NCI-H345 (cell line): ENCODE measurements at places on chromosomes 2 and 18.

GRCh38 chr2:66408905-66409304 lies 26.0 kb upstream of the MEIS1 start:
- DNase-seq, result no peak

DNA sequence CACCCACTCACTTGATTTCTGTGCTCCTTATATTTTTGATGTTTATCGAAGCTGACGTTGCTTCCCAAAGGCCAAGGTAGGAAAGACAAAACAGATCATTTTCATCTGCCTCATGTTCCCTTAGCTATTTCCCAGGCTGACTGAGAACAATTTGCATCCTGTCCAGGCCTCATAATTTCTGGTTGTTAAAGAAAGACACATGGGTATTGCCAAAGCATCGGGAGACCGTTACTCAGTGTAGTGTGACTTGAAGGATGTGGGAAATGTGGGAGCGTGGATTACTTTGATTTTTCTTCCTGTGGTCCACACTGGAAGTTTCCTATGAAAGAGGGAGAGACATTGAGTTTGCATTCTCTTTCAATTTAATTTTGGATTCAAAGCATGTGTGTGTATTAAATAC lies 204.6 kb downstream of the TRIB2 start:
- DNase-seq, result no peak

- no peak for DNase-seq
Observed at GRCh38 chr2:29839306-29839705, 82.1 kb downstream of the ALK start.

- DNase-seq, result no peak
Observed at GRCh38 chr18:2855560-2856350, 8.9 kb downstream of the EMILIN2 start.

- DNase-seq, result no peak
Observed at GRCh38 chr2:20957788-20958525, 85.9 kb downstream of the APOB start.

GRCh38 chr18:45359275-45360009 lies 255.8 kb upstream of the SLC14A2 start:
- peak; percentile 51 for DNase-seq

DNA sequence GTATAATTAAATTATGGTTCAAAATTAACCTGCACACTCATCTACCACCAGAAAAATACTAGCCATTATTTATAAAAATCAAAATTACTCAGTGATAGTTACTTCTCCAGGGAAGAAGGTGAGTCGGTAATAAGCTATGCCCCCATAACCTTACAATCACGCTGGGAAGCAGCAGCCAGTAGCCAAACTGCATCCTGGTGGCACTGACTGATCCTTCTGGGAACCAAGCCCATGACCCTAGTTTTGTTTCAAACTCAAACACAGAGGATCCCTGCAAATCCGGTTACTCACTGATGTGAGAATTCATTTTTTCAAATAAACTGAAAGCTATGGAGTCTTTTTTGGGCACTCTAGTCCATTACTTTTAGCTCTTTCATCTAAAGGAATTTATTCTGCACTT lies 88.2 kb upstream of the VWC2L start:
- DNase-seq, result no peak

DNA sequence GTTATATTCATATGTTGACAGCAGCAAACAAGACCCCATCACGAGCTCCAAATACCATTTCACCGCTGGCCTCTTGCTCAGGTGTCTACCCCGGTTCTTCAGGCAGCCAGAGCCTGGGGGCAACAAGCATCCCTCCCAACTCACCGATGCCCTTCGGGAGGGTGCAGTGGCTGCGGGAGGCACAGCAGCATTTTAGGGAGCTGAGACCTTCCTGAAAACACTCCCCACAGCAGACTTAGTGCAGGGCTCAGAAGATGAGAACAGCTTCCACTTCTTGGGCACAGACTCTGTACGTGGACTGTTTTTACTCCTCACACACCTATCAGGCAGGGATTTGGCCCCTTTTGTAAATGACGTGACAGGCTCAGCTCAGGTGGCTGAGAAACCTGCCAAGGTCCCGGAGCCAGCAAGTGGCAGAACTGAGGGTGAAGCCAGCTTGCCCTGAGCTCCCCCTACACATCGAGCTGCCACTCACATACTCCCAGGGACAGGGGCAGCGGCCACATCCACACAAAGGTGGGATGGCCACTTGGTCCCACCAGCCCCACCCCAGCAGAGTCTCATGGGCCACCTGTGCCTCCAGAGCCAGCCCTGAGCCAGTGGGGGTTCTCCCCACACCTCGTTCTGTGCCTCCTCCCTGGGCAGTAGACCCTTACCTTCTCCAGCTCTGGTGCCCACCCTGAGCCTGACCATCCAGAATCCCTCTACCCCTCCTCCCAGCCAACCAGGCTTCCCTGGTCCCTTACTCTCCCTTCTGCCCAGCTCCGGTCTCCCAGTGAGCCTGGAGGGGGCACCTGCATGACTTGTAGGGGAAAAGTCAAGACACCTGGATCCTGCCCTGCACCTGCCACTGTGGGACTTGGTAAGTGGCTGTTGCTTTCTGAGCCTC lies 28.5 kb downstream of the CYP27C1 start:
- DNase-seq, result no peak

GRCh38 chr2:196170606-196171247 lies 651 bp downstream of the STK17B start:
- peak; percentile 29 for DNase-seq

DNA sequence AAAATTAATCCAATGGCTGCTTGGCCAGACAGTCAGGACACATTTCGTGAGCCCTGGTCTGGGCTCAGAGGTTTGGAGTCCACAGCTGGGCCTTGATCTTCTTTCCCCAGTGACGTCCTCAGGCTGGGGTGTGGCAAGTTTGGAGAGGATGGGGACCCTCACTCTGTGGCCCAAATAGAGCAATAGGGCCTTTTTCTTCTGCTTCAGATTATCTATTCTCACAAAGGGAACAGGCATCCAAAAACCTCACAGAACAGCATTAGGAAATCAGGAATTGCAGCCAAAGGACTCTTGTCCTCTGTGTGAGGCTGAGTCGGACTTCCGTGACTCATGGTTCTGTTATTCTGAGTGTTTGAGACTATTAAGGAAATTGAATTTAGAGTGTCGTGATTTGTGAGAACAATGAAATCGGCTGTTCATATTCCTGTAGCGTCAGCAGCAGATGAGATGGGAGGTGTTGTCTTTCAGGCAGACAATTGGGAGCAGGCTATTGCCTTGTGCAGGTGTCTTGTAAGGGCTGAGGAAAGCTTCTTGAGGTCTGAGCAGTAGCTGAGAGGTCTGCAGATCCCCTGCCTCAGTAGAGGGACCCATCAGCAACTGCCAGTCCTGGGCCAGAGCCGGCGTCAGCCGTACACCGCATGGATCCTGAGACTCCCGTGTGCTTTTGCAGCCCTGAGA lies 113.8 kb downstream of the SH3RF3 start:
- no peak for DNase-seq

- no peak for DNase-seq
Observed at GRCh38 chr18:77002496-77002895, 130.1 kb downstream of the MBP start.

GRCh38 chr18:24678626-24679025 lies 218.2 kb downstream of the HRH4 start:
- DNase-seq, result no peak

- no peak for DNase-seq
Observed at GRCh38 chr18:22285361-22286140, 116.2 kb downstream of the GATA6 start.

- DNase-seq, result no peak
Observed at GRCh38 chr2:241298673-241299072, 16.8 kb downstream of the HDLBP start.

DNA sequence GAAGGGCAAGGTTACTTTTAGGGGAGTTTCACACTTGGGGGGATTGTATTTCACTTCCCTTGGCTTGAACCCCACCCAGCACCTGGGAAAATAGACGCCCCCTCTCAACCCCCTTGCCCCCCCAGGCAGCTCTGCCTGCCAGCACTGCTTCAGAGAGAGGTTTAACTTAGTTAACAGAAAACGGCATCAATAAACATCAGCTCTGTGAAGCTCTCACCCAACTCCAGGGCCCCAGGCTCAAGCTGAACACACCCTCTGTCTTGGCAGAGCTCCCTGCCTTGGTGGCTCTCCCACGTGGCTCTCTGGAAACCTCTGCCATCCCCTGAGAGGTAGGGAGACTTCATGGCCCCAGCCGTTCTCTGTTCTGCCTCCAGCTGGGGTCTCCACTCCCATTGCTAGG lies 244.1 kb downstream of the ACKR3 start:
- peak; percentile 21 for DNase-seq

GRCh38 chr2:45588158-45588829 lies 22.8 kb downstream of the SRBD1 start:
- DNase-seq, result no peak

- no peak for DNase-seq
Observed at GRCh38 chr18:23599809-23600208, 13.5 kb upstream of the NPC1 start.

- DNase-seq, result no peak
Observed at GRCh38 chr2:199302851-199303250, 154.9 kb downstream of the SATB2 start.

- DNase-seq, result no peak
Observed at GRCh38 chr18:52387175-52387574, 47.2 kb downstream of the DCC start.

DNA sequence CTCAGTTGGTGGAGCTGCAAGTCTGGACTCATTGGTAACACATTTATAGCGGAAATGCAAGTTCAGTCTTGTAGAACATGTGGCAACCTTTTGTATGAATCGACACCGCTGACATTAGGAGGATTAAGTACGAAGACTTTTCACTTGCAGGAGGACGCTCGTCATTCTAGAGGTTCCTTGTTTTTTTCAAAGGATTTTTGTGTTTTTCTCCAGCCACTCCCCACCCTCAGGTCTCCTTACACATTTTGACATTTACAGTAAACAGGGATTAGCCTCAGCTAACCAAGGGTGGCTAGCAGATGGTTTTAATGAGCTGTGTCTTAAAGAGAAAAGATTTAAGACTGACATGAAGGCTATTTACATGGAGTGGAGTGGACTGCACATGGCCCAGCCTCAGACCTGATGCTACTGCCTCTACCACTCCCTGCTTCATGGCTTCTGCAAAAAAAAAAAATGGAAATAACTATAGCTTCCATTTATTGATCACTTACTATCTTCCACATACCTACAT lies 173.8 kb downstream of the TRIB2 start:
- DNase-seq, result no peak

- no peak for DNase-seq
Observed at GRCh38 chr2:196130039-196130825, 41.1 kb downstream of the STK17B start.

DNA sequence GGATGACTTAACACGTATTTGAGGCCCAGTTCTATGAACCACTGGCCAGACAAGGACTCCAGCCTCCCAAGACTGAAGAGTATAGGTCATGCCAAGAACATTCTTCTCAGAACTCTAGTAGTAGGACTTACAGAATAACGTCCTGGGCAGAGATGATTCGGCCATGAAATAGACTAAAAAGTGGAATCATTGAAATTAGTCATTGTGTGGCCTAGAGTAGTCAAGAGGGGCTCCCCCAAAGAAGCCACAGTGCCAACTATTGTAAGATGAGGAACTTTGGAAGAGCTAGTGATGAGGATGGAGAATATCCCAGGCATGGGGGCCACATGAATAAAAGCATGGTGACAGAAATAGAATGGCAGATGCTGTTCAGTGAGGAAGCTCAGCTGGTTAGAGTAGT lies 101.1 kb downstream of the TRIB2 start:
- no peak for DNase-seq

DNA sequence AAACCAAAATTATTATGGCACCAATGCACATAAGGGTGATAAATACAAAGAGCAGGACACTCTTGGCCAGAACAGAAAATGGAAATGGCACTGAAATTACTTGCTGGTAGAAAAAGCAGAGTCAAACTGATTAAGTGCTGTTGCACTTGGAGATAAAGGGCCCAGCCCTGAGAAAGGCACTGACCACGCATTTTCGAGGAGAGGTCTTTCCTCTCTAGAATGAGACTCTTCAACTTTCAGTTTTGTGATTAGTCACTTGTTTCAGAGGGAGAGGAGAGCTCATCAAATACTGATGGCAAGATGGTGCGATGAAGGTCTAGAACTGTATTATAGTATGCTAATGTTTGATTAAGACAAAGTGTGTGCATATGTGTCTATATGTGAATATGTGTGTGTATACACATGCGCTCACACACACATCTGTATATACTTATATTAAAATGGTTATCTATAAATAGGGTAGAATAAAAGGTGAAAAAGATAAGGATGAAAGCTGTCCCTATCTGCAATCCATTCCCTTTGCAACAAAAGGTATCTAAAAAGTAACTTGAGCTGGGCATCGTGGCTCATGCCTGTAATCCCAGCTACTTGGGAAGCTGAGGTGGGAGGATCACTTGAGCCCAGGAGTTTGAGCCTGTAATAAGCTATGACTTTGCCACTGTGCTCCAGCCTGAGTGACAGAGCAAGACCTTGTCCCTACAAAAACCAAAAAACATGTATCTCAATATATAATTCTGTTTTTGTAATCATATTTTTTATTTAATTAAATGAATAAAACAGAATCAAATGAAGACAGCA lies 48.8 kb upstream of the ZDBF2 start:
- DNase-seq, result no peak

DNA sequence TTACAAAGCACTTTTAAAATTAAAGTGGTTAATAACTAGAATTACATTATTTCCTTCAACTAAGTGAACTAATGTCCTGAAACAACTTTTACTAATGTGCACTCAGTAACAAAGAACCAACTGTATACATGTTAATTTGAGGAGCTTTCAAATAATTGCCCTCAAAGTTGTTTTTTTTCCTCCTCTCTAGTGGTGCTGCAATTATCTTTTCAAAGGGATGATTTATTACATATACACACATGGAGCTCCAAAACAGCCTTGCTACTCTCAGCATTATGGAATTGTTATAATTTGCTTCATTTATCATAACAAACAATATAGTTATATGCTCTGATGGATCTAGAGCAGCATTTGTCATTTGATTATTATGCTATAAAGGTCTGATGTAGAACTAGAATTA lies 246.3 kb upstream of the RASGRP3 start:
- DNase-seq, result no peak

GRCh38 chr2:42256505-42256904 lies 87.4 kb downstream of the EML4 start:
- no peak for DNase-seq

DNA sequence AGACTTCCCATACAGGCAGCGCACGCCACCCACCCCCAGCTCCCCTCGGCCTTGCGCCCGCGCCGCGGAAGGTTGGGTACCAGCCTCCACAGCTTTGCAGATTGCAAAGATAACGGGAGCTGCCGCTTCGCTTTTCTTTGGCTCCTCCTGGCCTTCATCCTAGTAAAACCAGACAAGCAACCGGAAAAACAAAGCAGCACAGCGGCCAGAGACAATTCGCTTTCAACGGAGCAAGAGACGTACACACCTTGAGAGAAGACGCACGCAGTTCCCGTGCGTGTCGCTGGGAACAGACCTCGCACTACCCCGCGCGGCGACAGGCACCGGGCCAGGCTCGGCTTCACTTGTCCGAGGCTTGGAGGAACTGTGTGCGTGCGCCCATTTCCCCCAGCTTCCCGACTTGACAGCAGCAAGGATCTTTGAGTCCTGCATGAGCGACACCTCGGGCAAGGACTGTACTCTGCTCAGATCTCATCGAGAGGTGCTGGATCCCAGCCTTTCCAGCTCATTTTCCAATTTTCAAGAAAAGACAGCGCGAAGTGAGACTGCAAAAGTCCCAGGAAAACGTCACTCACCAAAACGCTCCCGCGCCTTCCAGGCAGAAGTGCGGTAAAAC lies 964 bp downstream of the ZBTB7C start:
- no peak for DNase-seq

GRCh38 chr2:100619951-100620350 lies 57.2 kb downstream of the PDCL3 start:
- no peak for DNase-seq

GRCh38 chr18:55402731-55403405 lies 185.1 kb downstream of the TCF4 start:
- no peak for DNase-seq
